ENCODE measurements at places on chromosomes 11 and 22.

- no peak for DNase-seq
These were observed 325.8 kb downstream of the OPCML start for GRCh38 chr11:133206313-133207005.

- DNase-seq: no peak
These were observed 35.0 kb downstream of the INTS4 start for GRCh38 chr11:77959434-77959833.

DNA sequence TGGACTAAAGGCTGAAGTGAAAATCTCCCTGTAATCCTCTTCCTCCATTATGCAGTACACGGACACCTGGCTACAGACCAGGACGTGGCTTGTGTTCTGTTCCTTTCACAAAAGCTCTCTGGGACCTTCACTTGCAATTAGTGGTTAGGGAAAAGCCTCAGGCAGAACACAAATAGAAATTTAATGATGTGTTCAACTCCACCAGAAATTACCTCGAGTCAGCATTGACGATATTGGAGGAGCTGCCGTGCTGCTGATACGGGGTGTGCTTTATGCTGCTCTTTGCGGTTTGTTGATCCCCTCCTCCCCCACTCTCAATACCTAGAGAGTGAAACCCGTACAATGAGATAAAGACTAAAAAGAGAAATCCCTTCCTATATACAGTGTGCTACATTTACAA is 48.9 kb downstream of the POLD3 start:
- no peak for DNase-seq

- DNase-seq: peak; percentile 10
These were observed 72.7 kb downstream of the KCNQ1 start for GRCh38 chr11:2517386-2518064.

GRCh38 chr22:30640839-30641430 is 5.4 kb downstream of the SLC35E4 start:
- DNase-seq: no peak

GRCh38 chr11:11640996-11641395 is 19.2 kb upstream of the GALNT18 start:
- no peak for DNase-seq

GRCh38 chr11:102386136-102386734 is 39.2 kb downstream of the BIRC2 start:
- DNase-seq: no peak

DNA sequence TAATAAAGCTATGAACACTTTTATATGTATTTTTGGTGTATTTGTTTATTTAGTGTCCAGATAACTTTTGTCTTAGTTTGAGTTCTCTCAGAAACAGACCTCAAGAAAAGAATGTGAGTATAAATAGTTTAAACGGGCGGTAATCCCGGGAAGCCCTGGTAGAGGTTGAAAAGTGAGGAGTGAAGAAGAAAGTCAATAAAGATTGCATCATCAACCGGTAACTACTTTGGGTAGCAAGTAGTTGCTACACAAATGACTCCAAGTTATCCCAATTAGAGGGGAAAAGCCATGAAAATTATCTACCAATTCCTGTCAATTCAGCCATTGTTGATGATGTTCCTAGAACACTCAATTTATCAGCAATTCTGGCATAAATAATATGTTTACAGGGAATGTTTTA is 870.3 kb upstream of the RAG2 start:
- no peak for DNase-seq

All from activated CD8-positive, alpha-beta memory T cell treated with anti-CD3 and anti-CD28 coated beads, Interleukin-2, amount 50 U/mL, for 4 hours (primary cell).